ENCODE measurements at places on chromosomes 5 and 9. TPM values are rescaled to one million over a fixed set of nuclear protein-coding genes. Genes with fewer than 3 reads are reported as not detected.
A peak's percentile ranks its signal among the peaks of the same experiment; 100 is the strongest.

DNA sequence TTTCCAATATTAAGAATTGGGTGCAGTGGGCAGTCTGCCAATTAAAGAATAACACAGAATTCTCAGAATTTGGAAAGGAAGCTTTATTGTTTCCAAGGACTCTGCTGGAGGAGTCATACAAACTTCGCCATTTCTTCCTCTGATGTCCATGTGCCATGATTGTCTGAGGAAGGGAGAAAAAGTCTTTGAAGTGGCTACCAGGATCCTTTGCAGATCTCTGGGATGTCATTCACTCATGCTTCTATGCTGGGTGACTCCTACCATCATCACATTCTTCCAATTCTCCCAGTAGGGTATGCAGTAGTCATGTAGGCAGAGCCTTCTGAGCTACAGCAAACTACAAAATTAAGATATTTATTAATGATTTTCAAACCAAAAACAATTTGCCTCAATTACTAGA, 3.2 kb upstream of the SMAD5 start:
- DNase-seq: no peak

SNAPC3 gene
- total RNA-seq: 32.2 TPM

DNA sequence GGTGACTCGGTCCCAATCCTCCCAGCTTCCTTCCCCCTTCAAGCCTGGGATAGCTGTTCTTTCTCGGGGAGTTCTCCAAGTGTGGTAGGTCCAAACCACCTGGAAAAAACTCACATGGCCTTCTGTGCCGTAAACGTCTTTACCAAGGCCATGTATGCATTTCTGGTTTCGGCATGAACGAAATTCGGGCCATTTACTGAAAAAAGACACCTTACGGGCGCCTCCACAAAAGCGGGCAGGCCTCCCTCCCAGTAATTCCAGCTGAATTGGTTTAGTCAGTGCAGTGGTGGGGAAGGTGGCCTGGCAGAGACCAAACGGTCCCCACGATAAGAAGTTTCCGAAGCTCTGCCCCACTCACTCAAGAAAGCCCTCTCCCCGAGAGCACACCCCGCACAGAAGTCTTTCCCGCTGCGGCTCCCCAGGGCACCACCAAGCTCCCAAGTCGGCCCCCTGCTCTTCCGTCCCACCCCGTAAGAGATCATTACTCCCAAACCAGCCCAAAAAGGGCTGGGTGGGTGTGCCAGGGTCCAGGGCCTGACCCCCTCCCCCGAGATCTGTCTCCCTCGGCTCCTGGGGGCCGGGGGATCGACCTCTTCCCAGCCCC, 86.3 kb upstream of the MELK start:
- DNase-seq: no peak

DNA sequence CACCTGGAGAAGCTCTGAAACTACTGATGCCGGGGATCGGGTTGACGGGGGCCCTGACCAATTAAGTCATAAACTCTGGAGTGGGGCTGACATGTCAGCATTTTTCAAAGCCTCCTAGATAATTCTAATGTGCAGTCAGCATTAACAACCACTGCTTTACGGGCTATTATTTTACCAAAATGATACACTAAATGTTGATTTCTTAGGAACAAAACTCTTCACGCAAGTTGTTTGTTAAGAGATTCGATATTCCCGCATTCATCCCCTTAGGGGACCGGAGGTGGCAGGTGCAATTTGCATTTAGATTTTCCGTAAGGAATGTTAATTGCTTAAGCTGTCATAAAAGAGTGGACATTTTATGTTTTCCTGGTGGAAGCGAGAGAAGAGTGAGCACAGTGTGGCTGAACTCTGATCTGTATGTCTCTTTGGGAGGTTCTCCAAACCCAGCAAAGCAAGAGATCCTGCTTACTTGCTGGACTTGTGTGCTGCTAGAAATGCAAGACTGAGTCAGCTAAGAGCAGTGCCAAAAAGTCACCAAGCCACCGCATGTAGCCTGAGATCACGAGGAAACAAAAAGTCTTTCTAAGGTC, 77.6 kb downstream of the UGCG start:
- peak; percentile 54 for DNase-seq

GRCh38 chr9:135887585-135888050, 19.7 kb downstream of the CAMSAP1 start:
- no peak for DNase-seq

DNA sequence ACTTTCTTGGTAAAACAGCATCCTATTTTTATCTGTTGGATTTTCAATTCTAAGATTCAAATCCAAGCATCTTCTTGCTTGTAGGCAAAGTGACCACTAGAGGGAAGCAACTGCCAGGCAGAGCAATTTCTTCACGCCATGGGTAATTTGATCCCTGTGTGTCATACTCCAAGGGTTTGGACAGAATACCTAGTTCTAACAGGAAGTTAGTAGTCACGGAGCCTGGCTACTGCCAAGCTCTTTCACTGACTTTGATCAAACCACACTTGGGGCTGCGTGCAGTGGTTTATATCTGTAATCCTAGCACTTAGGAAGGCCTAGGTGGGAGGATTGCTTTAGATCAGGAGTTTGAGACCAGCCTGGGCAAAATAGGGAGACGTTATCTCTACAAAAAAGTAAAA, 473.6 kb upstream of the TNC start:
- no peak for DNase-seq

- DNase-seq: no peak
Measured at GRCh38 chr5:1726956-1727355, 72.7 kb downstream of the MRPL36 start.

KCNV2 gene
- total RNA-seq: not detected

DNA sequence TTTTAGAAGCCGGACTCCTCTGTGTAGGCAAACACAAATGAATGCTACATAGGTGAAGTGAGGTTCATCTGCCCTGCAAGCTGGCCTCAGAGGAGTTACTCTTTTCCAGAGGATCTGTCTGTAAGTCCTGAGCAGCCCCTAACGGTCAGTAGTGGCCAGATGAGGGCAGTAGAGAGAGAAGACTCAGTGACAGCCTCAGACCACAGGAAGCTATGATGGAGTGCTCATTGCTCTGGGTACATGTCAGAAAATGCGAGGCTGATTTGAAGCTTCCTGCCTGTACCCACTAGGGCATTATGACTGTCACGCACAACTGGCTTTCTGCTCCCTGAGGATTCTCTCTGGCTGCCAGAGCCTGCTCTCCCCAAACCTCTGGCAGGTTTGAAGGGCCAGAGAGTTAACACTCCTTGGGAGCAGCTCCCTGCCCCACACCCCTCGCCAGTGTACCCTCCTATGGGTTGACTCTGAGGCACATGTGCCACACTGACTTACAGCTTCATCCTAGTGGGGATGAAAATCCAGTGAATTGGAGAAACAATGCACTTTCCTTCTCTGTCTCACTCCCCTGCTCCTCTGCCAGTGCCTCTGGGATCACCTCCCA, 141.5 kb downstream of the GABRG2 start:
- no peak for DNase-seq

FOXD4L6 gene
- total RNA-seq: not detected

DNA sequence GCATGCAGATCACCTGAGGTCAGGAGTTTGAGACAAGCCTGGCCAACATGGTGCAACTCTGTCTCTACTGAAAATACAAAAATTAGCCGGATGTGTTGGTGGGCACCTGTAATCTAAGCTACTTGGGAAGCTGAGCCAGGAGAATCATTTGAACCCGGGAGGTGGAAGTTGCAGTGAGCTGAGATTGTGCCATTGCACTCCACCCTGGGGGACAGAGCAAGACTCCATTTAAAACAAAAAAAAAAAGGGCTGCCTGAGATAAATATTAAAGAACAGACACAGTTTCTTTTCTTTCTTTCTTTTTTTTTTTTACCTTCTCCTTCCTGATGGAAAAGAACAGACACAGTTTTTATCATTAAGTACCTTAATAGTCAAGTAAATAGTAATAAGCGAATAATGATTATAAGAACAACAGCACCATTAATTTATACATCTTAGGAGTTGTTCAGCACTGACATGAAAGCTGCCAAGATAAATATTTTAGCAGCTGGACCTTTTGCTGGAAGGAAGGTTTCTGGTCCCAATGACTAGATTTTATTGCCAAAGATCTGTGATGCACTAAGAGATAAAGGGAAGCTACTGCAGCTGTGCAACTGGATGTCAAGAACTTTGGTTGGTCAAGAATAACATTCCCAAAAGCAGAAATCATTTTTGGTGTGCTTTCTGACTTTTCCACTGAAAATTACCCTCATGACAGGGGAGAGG, 7.0 kb downstream of the CENPP start:
- DNase-seq: no peak

DNA sequence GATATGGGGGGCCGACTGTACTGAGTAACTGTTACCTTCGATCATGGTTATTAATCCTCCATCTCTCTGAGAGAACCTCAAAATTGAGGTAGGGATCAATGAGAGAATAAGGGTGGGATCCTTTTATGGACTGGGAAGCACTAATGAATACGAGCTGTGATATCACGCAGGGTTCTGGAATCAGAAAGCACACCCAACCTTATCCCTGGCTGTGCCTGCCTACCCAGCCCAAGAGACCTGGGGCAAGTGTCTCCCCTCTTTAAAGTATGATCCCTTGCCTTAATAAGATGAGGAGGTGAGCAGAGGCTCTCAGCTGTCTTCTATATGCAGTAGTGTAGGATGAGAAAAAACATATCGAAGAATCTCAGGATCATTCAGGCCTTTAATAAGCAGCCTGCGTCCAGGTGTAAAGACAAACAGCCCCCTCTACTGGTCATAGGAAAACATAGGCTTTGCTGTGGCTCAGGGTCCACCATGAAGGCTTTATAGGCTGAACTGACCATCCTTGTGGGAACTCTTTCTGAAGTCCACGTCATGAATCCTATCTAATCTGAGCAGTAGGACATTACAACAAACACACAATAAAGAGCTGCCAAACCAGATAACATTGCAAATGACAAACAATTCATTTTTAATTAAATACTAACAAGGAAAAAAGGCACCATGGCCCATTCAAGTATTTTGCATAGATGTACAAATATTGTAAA, 16.8 kb downstream of the NIPAL4 start:
- DNase-seq: peak; percentile 60

KIF2A gene
- 34.2 TPM for total RNA-seq
